Central memory CD8-positive, alpha-beta T cell (primary cell): ENCODE measurements at places on chromosomes 3 and 15.

DNA sequence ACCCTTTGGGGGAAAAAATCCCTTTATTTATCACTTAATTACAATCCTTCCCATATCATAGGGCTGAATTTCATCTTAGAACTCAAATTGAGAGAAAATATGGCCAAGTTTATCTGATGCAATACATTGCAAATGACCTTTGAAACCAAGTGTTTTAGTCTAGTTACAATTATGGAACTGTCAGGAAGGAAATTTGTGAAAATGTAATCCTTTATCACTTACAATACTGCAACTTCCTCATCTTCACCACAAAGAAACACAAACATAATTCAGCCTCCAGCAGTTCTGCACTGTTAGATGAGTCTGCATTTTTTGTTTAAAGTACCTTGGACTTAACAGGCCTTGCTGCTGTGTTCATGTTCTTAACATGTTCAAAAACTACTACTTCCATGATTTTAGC is 4.6 kb downstream of the CCPG1 start:
- no peak for DNase-seq

GRCh38 chr3:127867986-127868385 is 45.7 kb upstream of the MGLL start:
- DNase-seq: no peak

GRCh38 chr15:40386480-40386879 is 4.0 kb downstream of the KNSTRN start:
- DNase-seq: no peak

DNA sequence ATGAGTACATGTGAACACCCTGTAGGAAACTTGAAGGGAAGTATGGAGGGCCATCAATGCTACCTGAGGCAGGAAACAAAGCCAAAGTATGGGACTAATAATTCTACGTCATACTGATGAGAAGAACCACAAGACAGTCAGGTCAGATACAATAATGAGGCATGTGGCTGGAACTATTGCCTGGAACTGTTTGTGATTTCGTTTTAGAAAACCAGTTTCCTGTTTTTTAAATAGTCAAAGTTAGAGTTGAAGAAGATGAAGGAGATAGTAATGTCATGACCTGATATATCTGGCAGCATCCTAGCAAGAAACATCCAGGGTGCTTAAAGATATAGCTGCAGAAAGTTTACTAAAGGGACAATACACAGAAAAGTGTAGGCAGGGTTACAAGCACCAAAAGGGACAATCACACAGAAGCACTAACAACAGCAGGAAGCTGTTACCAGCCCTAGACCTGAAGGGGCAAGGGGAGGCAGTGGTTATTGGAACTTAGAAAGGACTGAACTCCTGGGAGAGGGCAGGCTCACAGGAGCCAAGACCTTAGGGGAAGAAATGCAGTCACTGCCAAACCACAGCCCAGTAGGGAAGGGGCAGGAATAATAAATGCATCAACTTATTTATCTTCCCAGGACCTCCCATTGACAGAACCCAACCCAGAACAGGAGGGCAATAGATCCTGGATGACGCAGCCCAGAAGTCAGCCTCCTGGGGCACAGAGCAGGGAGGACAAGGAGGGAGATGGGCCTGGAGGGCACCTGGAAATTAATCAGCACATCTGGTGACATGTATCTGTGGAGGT is 302.1 kb upstream of the STT3B start:
- no peak for DNase-seq

DNA sequence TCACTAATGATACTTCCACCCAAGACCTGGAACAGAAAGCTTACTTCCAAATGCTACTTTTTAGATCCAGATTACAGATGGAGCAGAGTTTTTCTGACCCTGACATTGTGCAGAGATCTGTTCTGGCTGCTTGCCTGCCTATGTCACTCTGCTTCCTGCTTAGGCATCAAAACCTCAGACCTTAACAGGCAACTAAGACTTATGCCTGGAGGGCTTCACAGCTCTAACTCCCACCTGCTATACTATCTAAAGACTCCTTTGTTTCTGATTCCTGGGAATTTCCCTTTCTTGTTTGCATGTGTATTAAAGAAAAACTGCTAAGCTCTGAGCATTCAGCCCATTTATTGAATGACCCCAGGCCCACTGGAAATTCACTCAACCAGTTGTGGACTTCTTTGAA is 157.4 kb upstream of the NPHP3 start:
- DNase-seq: no peak

DNA sequence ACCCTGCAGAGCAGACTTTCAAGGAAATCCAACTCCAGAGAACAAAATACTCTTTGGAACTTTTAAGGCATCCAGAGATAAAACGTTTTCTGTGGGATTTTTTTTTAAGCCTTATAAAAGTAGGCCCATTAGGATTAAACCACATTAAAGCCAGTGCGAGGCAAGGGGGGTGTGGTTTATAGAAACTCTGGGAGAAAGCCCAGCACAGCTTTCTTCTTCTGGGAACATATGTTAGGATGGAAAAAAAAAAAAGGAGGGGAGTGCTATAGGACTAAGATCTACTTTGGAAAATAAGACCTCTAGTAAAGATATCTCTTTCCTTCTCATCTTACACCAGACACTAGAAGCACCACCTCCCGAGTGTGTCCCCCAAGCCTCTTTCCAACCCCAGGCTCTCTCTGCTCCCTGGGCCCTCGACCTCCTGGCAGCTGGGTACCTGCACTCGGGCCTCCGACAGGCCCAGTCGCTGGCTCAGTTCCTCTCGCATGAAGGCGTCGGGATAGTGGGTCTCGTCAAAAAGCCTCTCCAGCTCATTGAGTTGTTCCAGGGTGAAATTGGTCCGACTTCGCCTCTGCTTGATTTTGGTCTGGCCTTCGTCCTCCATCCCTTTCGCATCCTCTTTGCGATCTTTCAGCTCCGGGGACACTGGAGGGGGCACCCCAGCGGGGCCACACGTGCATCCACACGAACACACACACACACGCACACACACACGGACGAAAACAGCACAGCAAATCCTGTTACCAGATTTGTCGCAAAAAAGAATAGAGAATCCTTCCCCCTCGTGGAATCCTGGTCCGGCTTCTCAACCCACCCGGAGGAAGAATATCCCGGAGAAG is 3.8 kb downstream of the SHOX2 start:
- DNase-seq: no peak

DNA sequence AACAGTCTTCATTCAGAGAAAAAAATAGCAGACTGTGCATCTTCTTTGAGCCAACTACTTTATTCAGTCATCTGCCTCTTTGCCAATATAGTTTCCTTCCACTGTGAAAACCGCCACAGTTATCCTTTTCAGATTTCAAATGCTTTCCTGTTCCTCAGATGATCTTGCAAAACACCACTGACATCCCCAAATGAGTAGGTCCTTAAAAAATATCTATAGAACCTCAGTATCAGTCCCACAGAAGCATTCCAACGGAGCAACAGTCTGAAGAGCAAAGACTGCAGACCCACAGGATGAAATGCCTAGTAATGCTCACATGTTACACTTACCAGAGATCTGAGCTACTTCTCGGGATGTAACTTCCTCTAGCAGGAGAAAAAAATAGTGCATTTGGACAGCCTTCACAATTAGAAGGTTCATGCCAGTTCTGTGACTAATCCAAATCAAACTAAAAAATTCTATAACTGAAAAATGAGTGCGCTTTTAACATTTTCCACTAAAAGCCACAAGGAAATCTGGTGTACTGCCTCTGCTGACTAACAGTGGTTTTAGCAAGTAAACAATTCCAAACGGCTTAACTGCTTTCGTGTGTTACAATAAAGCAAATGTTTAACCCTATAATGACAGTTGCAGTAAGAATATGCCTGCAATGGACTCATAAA is at the start of gene ANKRD28:
Gene ANKRD28 (minus strand): TSS at position 338 of the 662 bp plus-strand sequence. CDS start 1,458 bp downstream, outside the sequence.
- DNase-seq: no peak

- no peak for DNase-seq
Observed at GRCh38 chr3:14962762-14963161, 15.4 kb downstream of the NR2C2 start.

DNA sequence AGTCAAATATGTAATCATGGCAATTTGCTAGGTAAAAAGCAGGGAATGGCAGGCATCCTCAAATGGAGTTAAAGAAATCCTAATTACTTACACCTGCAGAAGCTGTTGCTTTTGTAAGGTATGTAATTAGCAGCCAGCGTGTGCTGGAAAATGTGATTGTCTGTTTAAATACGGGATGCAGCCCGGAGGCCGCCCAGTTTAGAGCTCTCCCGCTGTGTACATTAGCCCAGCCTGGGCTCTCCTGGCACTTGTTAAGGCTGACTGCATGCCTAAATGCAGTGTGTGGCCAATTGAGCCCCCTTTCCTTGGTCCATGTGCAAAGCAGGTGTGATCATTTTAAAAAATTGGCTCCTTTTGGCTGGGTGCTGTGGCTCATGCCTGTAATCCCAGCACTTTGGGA is 9.0 kb downstream of the DPH3 start:
- no peak for DNase-seq

DNA sequence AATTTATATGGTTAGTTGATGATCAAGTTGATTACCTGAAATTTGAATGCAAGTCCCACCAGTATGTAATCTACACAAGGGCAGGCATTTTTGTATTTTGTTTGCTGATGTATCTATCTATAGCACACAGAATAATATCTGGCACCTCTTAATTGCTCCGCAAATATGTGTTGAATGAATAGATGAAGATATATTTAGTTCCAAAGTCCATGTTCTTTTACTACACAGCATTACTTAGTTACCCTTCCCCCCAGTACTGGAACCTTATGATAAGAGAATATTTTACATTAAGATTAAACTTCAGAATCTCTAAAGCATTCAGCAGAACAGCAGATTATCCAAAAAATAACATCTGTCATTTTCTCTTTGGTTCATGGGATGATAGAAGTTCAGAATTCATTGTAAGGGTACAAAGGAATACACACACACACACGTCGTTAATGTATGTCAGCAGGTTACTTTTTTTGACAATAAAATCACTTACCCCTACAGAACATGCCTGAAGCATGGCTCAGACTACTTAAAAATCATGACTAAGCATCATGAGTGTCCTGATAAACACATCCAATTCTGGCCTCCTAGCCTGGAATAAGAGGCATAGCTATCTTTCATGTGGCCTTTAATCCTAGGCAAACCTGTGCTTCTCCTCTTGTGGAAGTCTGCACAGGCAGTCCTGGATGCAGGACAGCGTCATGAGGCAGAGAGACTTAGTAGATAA is 148.9 kb upstream of the TBC1D5 start:
- DNase-seq: no peak

DNA sequence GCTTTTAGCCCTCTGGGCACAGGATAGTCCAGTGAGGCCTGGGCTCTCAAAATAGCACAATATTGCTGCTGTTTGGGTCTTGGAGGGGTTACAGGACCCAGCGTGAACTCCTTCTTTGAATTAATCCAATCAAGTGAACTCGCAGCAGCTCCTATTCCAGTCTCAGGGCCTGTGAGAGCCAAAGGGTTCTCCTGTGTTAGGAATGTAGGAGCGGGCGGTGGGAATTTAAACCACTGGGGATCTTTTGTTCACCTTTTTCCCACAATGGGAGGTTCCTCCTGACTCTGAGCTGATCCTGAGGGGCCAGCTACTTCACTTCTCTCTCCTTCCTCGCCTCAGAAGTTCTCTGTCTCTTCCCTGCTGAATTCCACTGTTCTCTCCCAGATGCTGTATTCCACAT is 504.0 kb downstream of the UNC13C start:
- DNase-seq: no peak

- DNase-seq: no peak
Observed at GRCh38 chr3:46655271-46655670, 38.2 kb downstream of the ALS2CL start.

GRCh38 chr15:62211348-62211747 is 46.3 kb upstream of the C2CD4B start:
- no peak for DNase-seq

DNA sequence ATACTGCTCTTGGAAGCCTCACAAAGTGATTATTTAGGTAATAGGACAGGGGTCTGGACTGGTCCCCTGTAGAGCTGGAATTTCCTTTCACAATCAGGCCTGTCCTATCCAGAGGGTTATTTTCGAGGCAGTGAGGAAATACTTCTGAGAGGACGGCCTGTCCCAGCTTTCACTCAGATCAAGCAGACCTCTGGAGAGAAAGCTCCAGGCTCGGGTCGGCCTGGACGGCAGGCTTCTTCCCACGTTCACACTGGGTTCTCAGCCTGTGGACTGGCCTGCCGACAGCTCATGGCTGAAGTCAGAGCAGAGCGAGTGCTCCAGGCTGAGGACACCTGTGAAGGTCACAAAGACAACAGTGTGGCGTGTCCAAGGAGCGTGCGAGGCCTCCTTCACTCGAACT is 405.3 kb downstream of the VPS13C start:
- no peak for DNase-seq

DNA sequence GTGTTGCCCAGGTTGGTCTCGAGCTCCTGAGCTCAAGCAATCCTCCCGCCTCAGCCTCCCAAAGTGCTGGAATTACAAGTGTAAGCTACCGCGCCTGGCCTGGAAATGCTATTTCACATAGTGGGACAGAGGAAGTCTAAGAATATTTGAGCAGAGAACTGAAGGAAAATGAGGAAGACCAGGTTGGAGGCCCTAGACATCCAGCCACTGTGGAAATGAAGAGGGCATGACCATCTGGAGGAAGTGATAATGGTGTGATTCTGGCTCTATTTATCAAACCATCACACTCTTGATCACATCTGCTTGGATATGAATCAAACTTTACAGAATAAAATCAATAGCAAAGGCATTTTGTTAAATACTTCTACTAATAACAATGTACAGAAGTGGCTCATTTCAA is 65.9 kb upstream of the ARHGEF3 start:
- no peak for DNase-seq
